Germinal center (tissue), 1 donor: ENCODE measurements at places on chromosomes 12 and 14.
A peak's percentile ranks its signal among the peaks of the same experiment; 100 is the strongest.

- no peak for DNase-seq
These were observed 140.2 kb downstream of the MED13L start for GRCh38 chr12:116137318-116137717.

DNA sequence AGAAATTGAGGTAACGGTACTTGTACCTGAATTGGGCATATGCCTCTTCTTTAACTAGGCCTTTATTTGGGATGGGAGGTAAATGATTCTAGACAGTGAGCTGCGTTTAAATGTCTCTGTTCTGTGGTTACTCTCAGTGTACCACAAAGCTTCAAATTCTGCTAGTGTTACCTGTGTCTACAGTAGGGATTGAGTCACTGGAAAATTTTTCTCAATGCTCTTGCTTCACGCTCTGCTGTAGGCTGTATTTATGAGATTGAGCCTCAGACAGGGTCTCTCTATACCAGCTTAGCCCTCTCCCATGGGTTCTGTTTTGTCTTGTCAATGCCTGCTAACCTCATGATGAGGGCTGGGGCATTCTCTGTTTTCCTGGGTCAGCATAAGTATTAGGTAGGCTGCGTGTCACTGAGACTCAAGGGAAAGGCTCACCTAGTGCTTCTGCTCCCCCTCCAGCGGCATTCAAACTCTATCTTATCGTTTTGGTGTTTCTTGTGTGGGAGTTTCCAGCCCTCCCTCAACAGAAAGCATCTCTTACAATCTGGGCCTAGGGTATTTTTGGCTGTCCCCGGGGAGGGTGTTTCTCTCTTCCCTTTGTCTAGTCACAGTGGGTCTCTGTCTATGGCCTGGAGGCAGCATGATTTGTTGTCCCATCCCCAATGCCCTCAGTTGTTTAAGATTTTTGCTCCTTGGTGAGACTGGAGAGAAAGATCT, 285.8 kb downstream of the ADGRD1 start:
- DNase-seq, result no peak

- DNase-seq, result no peak
These were observed 14.4 kb downstream of the TNFRSF1A start for GRCh38 chr12:6327229-6328041.

DNA sequence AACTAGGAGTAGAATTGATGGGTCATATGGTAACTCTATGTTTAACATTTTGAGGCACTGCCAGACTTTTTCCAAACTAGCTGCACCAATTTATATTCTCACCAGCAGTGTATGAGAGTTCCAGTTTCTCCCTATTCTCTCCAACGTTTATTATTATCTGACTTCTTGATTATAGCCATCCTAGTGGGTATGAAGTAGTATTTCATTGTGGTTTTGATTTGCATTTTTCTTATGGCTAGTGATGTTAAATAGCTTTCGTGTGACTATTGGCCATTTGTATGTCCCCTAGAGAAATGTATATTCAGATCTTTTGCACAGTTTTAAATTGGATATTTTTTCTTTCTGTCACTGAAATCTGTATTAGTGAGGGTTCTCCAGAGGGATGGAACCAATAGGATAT, 37.8 kb downstream of the HELB start:
- DNase-seq, result no peak

DNA sequence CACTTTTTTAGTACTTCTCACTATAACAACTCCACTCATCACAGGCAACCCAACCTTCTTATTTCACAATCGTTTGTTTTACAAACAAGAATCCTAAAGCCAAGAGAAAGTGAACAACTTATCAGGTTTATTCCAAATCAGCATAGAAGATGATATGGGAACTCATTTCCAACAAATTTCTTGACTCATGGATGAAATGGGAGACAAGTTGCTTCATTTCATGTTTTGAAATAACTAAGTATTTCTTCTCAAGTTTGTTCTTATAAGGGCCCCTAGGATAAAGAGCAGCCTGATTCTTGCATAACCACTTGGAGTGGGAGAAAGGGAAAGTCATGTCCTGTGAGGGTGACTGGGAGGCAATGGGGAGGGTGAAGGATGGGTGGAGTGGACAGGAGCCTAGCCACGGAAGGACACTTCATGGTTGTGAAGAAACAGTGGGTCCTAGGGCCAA, 168.3 kb downstream of the DUSP6 start:
- no peak for DNase-seq

DNA sequence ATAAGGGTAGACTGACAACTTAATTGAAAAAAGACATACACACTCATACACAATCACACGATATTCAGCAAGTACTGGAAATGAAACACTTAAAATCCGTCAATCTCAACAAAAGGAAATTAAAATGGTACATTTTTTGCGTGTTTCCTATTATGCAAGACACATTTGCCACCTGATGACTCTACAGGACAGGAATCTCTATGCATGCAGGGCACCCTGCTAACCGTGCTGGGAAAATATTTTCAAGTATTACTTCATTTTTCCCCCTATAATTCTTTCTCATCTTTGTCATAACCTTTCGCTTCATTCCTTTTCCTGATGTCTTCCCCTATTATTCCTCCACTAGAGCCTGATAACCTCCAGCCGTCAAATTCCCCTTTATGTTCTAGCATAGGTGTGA, 150.2 kb downstream of the TMEM132D start:
- DNase-seq, result no peak

DNA sequence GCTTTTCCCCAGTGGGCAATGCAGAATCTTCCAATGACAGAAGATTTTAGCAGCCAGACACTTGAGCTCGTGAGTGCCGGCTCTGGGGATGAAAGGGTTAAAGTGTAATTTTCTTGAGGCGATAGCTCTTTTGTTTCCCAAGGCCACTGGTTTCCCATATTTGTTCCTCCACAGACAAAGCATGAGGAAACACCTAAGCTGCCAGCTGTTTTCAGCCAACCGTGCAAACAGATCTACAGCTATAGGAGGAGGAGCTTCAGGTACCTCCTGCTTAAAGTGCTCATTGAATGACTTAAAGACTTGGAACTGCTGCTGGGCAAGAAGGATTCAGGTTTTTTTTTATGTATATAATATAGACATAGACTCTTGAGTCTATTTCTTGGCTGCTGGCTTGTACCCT, 1311.5 kb downstream of the TMEM121 start:
- DNase-seq, result no peak

DNA sequence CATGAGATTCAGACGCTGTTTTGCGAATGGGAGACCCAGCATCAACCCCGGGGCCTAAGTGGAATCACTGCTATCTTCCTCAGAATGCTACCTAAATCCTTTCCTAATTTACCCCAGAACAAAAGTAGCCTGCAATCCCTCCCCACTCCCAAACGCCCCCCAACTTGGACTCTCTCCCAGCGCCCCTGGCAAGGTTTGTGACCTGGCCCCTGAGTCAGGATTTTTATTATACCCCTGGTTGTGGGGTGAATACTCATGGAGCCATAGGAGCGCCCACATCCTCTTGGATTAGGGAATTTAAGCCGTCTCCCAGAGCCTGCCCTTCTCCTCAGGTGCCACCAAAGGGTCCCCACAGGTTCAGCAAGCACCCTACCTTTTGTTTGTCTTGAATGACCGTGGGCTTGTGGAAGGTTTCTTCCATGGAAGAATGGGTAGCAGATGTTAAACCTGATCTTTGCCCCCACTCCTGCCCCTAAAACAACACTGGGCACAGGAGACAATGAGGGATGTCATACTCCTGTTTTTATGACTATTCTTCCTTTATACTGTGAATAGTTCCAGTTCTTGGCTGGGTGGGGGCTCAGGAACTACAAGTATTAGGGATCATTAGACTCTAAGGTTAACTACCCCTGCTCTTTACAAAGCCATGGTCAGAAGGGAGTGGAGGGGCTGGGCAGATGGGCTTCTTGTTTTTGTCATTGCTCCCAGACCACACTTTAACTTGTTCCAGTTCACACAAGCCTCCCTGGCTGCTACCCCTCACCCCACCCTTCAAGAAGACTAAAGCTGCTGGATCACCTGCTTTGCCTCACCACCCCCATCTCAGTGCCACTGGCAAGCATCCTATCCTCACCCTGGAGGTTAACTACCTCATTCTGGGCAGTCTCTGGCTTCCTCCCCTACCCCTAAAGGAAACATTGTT, 630 bp downstream of the MYL6B start:
- DNase-seq, result no peak

DNA sequence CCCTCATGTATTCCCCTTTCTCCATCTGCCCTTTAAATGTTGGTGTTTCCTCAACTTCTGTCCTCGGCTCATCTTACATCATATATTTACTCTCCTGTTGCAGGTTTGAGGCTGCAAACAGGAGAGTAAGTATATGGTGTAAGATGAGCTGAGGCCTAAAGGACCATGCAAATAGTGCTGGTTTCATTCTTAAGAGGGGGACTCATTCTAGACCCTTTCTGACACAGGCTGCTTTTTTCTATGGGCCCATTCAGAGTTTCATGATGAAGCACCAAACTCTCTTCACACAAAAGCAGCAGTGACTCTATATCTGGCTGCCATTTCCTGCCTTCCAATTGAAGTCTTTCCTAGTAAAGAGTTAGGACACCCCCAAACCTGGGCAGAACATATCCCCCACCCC, 218.5 kb downstream of the PHLDA1 start:
- DNase-seq, result no peak

GRCh38 chr12:14157088-14157747, 175.8 kb upstream of the GRIN2B start:
- DNase-seq, result peak; percentile 81

GRCh38 chr12:28425526-28425925, 235.3 kb downstream of the CCDC91 start:
- DNase-seq, result no peak

DNA sequence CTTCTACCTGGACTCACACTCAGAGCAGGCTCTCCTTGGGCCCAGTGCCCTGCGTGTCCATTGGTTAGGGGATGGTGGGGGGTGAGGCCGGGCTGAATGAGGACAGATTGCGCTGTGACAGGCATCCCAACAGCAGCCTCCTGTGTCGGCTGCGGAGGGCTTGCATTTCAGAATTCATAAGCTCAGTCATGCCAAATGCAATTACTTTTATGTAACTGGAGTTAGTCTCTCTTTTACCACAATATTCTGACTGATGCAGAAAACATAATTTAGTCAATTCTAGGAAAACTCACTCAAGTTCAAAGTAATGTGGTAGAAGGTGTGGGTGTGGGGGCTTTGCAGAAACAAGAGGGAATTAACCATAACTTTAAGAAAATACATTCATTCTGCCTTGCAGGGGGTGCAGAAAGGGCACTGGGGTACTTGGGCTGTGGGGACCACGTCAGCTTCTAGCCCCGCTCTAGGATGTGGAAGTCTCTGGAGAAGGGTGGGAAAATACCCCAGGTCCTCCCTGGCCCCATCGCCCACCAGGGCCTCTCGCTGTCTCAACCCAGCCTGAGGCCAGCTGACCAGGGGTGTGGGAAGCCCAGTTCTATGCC, 257.7 kb downstream of the ADGRD1 start:
- DNase-seq, result no peak

DNA sequence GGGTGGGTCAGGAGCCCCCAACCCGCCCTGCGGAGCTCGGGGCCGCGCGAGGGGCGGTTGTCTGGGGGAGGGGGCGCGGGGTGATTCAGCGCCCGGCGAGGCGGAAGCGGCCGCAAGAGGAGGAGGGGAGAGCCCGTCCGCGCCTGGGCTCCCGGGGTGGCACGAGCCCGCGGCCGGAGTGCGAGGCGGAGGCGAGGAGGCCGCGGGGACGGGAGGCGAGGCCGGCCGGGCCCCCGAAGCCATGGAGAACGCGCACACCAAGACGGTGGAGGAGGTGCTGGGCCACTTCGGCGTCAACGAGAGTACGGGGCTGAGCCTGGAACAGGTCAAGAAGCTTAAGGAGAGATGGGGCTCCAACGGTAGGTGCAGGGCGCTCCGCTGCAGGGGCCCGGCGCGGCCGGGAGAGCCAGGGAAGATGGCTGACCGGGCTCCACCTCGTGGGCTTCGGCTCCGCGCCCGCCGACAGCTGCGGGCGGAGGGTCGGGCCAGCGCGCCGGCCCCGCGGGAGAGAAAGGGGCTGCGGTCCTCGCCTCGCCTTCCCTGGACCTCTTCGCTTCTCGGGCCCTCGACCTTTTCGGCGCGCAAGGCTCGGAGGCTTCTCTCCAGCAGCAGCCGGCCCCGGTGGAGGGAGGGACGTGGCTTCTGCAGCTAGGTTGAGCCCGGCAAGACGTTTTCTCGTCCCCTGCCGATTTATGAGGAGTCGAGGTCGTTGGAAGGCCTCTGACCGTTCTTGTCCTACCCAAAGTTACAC, 677 bp downstream of the ATP2A2 start:
- peak; percentile 69 for DNase-seq

DNA sequence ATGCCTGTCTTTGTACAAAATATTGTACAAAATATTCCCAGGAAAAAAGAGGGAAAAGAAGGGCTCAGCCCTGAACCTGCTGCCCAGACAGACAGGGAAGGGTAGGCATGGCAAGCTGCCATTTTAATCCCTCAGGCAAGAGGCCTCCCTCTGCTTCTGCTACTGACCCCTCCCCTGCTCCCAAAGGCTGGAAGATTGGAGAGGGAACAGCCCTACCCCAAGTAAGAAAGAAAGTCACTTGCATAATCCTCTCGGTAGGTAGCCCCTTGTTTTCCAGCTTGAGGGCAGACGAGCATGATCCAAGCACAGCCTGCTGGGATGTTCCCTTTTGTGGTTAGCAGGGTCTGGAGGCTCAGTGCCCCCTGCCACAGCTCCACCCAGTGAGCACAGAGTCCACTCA, 20.7 kb downstream of the ADCY6 start:
- no peak for DNase-seq

- DNase-seq, result no peak
These were observed 43.9 kb upstream of the HSP90B1 start for GRCh38 chr12:103886195-103886797.

GRCh38 chr12:90871726-90872096, 83.3 kb downstream of the CCER1 start:
- DNase-seq, result no peak

DNA sequence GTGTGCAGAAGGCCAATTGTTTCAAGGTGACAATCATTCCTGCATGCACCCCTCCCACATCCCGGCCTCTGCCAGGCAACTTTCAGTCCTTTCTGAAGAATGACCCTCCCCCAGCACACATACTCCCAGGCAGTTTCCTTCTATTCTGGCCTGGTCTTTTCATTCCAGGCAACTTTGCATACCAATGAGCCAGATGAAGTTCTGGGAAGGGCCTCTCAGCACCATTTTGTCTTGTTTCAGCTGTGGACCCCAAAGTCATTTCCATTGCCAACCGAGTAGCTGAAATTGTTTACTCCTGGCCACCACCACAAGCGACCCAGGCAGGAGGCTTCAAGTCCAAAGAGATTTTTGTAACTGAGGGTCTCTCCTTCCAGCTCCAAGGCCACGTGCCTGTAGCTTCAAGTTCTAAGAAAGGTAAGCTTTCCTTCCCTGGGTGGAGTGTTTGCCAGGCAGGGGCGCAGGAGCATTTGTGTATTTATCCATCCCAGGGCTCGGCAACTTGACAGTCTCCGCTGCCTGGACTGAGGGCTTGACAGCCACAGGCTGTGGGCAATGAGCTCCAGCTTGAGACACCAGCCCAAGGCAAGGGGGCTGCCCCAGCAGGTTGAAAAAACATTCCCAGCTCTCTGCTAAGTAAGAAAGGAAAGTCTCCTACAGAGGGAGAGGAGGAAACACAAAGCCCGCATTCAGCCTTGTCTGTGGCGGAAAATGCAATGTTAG, 16.4 kb downstream of the BCL2L14 start:
- no peak for DNase-seq
